ENCODE measurements at places on chromosomes 16 and 17. TPM values are rescaled to one million over a fixed set of nuclear protein-coding genes. Genes with fewer than 3 reads are reported as not detected.

WFDC1 gene
- total RNA-seq: not detected

HOXB4 gene
- total RNA-seq: not detected

NSRP1 gene
- 13.1 TPM for total RNA-seq

TEDC2 gene
- total RNA-seq: 29.1 TPM

PRRT2 gene
- 71.4 TPM for total RNA-seq

NAGS gene
- total RNA-seq: 1.8 TPM

USP43 gene
- not detected for total RNA-seq

- H3K4me1 ChIP-seq: no peaks in the 10 kb centered on the region
- no peak overlapping the region for H3K27ac ChIP-seq
- no peak overlapping the region for H3K4me3 ChIP-seq
- H3K27me3 ChIP-seq: no peaks in the 10 kb centered on the region
Observed at GRCh38 chr17:70776441-70776840, 607.1 kb downstream of the KCNJ2 start.

GRCh38 chr17:4327606-4328005 lies 38.9 kb downstream of the UBE2G1 start:
- peaks cover 4% of the 10 kb centered on the region for H3K36me3 ChIP-seq
- no peak overlapping the region for H3K27ac ChIP-seq
- no peak for DNase-seq
- H3K4me3 ChIP-seq: no peak overlapping the region
- H3K4me1 ChIP-seq: peaks cover 14% of the 10 kb centered on the region
- H3K27me3 ChIP-seq: no peaks in the 10 kb centered on the region

DNA sequence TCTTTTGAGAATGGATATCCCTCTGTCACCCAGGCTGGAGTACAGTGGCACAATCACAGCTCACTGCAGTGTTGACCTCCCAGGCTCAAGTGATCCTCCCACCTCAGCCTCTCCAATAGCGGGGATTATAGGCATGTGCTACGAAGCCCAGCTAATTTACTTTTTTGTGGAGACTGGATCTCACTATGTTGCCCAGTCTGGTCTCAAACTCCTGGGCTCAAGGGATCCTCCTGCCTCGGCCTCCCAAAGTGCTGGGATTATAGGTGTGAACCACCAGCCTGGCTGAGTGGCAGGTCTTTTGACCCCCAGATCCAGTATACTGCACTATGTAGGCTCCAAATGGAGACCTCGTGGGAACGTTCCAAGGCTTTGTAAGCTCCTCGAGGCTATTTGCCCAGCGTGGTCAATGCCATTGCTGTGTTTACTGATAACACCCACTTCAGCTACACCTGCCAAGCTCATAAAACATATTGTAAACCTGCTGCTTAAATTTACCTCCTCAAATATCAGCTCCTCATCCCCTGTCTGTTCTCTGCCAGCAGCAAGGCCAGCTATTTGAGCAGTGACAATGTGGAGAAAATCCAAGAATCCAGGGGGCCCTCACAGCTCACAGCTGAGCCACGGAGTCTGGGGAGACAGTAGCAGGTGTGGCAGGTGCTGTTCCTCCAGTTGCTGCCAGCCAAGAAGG lies 16.2 kb upstream of the KIFC3 start:
- H3K4me1 ChIP-seq: no peaks in the 10 kb centered on the region
- H3K4me3 ChIP-seq: no peak overlapping the region
- H3K27ac ChIP-seq: no peak overlapping the region
- no peak for DNase-seq

- peak overlapping the region; percentile 95 for H3K4me3 ChIP-seq
- no peak for DNase-seq
- no peak overlapping the region for H3K27ac ChIP-seq
- H3K4me1 ChIP-seq: peaks cover 17% of the 10 kb centered on the region
Observed at GRCh38 chr17:65557349-65558310, 3.8 kb downstream of the AXIN2 start.

- H3K4me1 ChIP-seq: peaks cover 25% of the 10 kb centered on the region
- peaks cover 56% of the 10 kb centered on the region for H3K27me3 ChIP-seq
- DNase-seq: peak; percentile 75
- H3K27ac ChIP-seq: no peak overlapping the region
Observed at GRCh38 chr17:78313735-78314648, 45.9 kb downstream of the SOCS3 start.

DNA sequence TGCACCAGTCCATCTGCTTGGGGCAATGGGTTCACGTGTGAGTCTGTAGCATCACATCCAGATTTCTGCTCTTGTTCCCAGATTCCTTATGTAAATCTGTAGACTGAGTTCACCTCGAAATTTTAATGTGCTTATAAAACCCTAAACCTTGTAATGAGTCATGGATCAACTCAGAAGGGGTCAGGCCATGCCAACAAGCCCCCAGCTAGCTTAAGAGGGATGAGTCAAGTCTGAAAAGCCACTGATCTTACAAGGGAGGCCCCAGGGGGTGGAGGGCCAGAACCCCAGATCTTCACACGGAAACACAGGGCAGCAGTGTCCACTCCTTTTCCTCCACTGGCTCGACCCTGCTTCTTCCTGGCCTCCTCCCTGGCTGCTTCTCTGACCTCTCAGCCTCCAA lies 399.1 kb upstream of the CDH5 start:
- DNase-seq: no peak
- H3K4me1 ChIP-seq: peaks cover 2% of the 10 kb centered on the region
- H3K4me3 ChIP-seq: no peak overlapping the region

- no peaks in the 10 kb centered on the region for H3K27me3 ChIP-seq
- peak; percentile 65 for DNase-seq
- H3K36me3 ChIP-seq: no peaks in the 10 kb centered on the region
Observed at GRCh38 chr17:6279659-6280058, 155.3 kb downstream of the AIPL1 start.

- no peak for DNase-seq
- H3K36me3 ChIP-seq: no peaks in the 10 kb centered on the region
- H3K4me1 ChIP-seq: peaks cover 6% of the 10 kb centered on the region
- no peak overlapping the region for H3K4me3 ChIP-seq
- H3K27me3 ChIP-seq: no peaks in the 10 kb centered on the region
- no peak overlapping the region for H3K27ac ChIP-seq
Observed at GRCh38 chr16:57072616-57073275, 19.6 kb upstream of the CPNE2 start.

DNA sequence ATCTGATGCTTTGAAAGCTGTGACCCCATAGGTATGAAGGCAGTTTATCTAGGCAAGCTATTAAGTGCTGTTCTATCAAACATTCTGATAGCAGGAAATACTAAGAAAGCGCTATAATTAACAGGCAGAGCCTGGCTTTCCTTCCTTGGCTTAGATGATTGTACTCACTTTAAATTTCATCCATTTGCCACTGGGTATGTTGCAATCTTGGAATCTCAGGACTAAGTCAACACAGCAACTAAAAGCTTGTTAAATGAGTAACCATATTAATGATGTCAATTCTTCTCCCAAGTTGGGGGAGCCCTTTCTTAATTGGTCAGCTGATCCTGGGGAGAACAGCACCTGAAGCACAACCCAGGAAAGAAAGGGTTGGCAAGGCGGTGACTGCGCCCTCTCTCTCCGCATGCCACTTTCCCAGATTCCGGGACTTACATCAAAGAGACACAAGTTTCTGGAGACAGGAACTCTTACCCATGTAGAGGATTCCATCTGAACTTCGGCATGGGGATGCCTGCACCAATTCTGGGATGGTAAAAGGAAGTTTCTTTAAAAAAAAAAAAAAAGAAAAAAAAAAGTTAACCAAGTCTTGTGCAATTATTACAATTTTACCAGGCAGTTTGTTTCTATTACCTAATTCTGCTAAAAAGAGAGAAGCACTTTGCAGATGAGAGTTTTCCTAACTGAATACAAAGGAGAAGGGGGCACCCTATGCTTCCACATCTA lies 54.4 kb upstream of the ICAM2 start:
- no peak for DNase-seq
- H3K36me3 ChIP-seq: no peaks in the 10 kb centered on the region
- H3K27me3 ChIP-seq: no peaks in the 10 kb centered on the region
- H3K4me1 ChIP-seq: no peaks in the 10 kb centered on the region

- DNase-seq: no peak
- H3K4me1 ChIP-seq: peaks cover 28% of the 10 kb centered on the region
- H3K36me3 ChIP-seq: no peaks in the 10 kb centered on the region
- H3K4me3 ChIP-seq: no peak overlapping the region
- no peaks in the 10 kb centered on the region for H3K27me3 ChIP-seq
Observed at GRCh38 chr17:72021417-72022041, 99.3 kb upstream of the SOX9 start.

DNA sequence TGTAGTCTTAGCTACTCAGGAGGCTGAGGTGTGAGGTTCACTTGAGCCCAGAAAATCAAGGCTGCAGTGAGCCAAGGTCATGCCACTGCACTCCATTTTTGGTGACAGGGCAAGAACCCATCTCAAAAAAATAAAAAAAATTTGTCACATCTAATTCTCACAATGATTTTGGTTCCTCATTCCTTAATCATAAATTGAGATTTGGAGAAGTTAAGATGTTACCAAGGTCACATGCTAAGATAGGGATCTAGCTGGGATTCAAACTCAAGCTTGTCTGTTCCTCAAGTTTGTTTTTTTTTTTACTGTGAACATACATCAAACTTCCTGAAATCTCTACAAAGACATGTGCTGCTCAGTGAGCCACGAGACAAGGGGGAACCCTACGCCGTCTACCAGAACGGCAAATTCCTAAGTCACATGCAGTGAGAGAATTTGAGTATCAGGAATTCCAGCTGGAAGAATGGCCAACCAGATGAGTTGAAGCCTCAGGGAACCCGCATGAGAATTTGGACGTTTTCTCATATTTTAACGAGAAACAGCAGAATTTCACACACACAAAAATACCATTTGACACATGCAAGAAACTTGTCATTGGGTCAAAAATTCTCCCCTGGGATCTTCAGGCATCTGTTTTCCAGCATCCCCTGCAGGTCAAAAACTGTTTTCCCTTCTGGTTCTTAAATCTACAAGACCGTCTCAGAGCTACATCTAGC lies 414.1 kb upstream of the GOT2 start:
- DNase-seq: no peak
- H3K36me3 ChIP-seq: no peaks in the 10 kb centered on the region
- no peaks in the 10 kb centered on the region for H3K27me3 ChIP-seq
- no peak overlapping the region for H3K27ac ChIP-seq

- DNase-seq: peak; percentile 71
- peaks cover 83% of the 10 kb centered on the region for H3K27me3 ChIP-seq
- H3K4me1 ChIP-seq: peaks cover 52% of the 10 kb centered on the region
- H3K4me3 ChIP-seq: peak overlapping the region; percentile 26
Observed at GRCh38 chr17:9024497-9024896, 3.2 kb downstream of the NTN1 start.

GRCh38 chr16:62213763-62214162 lies 177.5 kb upstream of the CDH8 start:
- no peaks in the 10 kb centered on the region for H3K36me3 ChIP-seq
- H3K4me1 ChIP-seq: peaks cover 12% of the 10 kb centered on the region
- H3K27me3 ChIP-seq: no peaks in the 10 kb centered on the region
- H3K4me3 ChIP-seq: no peak overlapping the region
- peak; percentile 43 for DNase-seq

GRCh38 chr16:88473666-88474534 lies 20.8 kb downstream of the ZFPM1 start:
- H3K27me3 ChIP-seq: no peaks in the 10 kb centered on the region
- no peak overlapping the region for H3K27ac ChIP-seq
- peaks cover 7% of the 10 kb centered on the region for H3K4me1 ChIP-seq
- H3K36me3 ChIP-seq: no peaks in the 10 kb centered on the region

DNA sequence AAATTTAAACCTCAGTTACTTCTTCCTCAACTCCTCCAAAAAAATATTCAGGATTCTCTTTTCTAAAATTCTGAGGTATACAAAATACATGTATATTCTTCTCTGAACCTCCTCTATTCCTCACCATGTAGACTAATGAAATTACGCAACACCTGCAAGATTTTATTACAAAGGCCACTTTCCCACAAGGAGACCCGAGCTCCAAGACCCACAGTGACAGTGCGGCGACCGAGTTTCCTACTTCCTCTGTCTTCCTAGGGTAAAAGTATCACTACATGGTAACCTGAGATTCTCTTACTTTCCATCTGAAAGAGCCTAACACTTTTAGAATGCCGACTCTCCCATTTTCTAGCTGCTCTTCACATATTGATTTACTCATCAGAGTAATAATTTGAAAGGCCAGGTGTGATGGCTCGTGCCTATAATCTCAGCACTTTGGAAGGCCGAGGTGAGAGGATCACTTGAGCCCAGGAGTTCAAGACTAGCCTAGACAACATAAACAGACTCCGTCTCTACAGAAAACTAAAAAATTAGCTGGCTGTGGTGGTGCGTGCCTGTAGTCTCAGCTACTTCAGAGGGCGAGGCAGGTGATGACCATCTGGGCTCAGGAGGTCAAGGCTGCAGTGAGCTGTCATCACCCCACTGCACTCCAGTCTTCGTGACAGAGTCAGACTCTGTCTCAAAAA lies 35.7 kb downstream of the CYTH1 start:
- no peaks in the 10 kb centered on the region for H3K36me3 ChIP-seq
- no peak overlapping the region for H3K27ac ChIP-seq
- H3K27me3 ChIP-seq: no peaks in the 10 kb centered on the region

DNA sequence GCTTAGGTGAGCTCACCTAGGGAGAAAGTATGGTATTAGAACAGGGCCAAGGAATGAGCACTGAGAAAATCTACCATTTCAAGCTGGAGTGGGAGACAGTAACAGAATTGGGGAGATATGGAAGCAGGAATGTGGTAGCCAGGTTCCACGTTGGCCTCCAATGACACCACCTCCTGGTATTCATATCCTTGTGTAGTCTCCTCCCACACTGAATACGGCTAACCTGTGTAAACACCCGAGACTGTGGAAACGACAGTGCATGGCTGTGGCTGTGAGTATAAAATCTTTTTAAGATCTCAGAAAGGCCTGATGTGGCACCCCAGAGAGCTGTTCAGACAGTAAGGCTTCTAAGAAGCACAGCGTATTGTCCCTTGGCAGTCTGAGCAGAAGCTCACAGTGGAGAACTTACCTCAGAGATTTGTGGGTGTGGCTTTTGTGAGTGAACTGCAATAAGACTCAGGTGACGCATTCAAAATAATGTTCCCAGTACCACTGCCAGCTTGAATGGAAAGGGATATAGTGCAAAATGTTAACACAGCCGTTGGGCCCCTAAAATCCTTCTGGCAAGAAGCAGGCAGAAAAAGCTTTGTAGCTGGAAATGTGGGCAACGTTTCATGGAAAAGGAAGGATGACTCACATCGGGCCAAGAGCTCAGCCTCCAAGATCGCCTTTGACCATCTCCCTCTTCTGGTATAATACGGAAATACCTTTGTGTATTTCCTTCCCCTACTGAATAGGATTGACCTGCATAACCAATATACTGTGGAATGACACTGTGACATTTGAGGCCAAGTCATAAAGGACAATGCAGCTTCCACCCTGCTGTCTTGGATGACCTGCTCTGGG lies 14.4 kb downstream of the SDR42E1 start:
- H3K27ac ChIP-seq: no peak overlapping the region
- H3K27me3 ChIP-seq: no peaks in the 10 kb centered on the region
- H3K4me3 ChIP-seq: no peak overlapping the region
- DNase-seq: peak; percentile 22

DNA sequence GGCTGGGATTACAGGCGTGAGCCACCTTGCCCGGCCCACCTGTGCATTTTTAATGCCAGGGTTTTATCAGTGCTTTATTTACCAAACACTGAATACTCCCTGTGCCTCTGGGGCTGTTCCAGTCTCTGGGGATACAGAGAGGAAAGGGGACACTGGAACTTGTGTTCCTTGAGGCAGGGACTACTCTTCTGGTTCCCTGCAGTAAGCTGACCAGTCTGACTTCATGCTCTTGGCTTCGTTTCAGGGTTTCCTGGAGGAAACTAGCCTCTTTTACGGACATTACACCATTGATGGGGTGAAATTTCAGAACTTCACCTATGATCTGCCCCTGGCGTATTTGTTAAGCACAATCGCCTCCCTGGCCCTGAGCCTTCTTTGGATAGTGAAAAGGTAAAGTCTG lies 37.4 kb upstream of the COQ7 start:
- H3K4me3 ChIP-seq: no peak overlapping the region
- no peak overlapping the region for H3K27ac ChIP-seq
- H3K36me3 ChIP-seq: no peaks in the 10 kb centered on the region
- no peaks in the 10 kb centered on the region for H3K27me3 ChIP-seq
- DNase-seq: no peak
